ENCODE measurements at places on chromosomes 13 and 19.
A peak's percentile ranks its signal among the peaks of the same experiment; 100 is the strongest.

DNA sequence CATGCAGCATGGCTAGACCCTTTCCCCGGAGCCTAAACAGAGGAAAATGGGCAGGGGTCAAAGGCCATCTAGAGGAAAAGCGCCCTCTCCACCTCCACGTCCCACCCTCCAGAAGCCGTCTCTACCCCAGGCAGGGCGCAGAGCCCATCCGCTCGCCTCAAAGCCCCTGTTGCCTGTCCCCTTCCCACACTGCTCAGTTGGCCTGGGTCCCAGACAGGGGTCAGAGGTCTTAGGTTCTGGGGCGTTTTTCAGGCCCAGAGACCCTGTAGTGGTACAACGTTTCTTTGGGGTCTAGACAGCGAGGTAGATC, 285 bp downstream of the TMEM143 start:
- no peak for DNase-seq

DNA sequence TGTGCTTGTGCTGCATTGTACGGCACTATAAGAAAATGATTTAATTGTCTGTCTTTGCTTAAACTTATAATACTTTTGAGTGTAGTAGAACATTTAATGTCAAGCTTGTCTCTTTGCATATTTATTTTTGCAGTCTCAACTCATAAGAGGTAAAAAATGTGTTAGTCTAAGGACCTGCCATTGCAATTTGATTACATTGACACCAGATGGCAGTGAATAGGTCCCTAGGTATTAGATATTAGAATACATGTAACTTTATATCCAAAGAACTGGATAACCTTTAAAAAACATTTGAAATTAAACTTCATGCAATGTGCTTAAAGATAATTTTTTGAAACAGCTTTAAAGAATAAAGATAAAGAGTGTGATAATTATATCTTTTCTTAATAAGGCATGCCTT, 1421.3 kb downstream of the OLFM4 start:
- DNase-seq: no peak

- DNase-seq: no peak
Measured at GRCh38 chr13:29957320-29957719, 106.9 kb upstream of the UBL3 start.

DNA sequence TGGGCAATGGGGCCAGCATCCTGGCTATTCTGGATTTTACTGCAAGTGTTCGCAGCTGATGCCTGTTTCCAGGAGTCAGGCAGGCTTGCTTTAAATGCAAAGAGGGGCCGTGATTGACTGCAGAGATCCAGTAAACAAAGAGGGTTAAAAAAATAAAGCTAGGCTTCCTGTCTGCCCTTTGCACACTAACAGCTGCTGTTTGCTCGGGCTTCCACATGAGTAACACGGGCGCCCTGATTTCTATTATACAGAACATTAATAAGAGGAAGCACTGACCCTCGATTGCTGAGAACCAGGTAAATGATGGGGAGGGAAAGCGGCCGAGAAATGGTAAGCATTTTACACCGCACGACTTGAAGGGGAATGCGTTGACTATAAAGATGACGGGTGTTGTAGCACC, 254.2 kb upstream of the ZNF507 start:
- no peak for DNase-seq

- DNase-seq: no peak
Measured at GRCh38 chr13:59358014-59358413, 805.7 kb downstream of the DIAPH3 start.

- no peak for DNase-seq
Measured at GRCh38 chr13:36493046-36493445, 60.8 kb downstream of the CCNA1 start.

DNA sequence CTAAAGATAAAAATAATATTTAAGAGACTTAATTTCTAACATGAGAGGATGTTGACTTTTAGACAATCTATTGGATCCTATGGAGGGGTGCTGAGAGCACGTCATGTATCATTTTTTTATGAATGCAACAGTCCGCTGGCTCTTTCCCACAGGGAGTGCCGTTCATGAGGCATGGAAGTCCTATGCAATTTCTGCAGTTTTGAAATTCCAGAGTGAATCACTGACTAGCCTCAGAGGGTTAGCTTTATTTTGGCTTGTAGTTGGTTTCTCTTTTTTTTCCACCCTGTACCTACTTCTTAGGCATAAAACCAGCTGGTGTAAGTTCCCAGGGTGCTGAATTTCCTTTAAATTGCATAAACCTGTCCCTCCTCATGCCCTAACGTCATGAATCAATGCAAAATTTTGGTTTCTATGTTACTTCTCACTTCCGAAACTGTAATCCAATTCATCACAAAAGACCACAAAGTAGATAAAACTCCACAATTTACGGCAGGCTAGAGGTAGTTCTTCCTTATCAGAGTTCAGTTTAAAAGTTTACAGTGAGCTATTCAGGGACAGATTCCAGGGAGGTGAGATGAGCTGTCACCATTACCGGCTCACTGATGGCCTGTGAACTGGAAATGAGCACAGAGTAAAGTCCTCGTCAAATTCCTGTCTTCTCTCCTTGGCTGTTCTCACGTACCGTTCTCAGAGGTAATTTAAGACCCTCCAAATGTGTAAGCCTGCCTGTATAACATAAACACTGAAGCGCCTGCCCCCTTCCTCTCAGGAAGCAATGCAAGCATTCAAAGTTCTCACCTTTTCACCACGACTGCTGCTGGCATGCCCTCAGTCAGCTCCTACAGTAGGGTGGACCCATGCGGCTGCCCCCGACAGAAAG, 216.6 kb upstream of the SLC10A2 start:
- DNase-seq: no peak

- DNase-seq: no peak
Measured at GRCh38 chr13:21689097-21689496, 18.2 kb downstream of the FGF9 start.

DNA sequence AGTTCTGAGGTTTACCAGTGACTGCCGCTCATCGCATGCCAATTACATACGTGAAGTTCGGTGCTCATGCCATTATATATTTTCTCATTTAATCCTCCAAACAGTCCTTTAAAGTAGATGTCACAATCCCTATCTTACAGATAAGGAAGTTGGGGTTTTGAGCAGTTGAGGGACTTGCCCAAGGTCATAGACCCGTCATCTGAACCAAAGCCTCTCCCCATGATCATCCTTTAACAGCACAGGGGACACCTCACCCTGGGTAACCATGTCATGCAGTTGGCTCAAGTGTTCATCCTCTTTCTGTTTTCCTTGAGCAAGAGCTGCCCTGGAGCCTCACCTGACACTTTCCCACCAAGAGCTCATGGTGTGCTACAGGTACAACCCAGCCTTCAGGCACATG, 69.1 kb downstream of the HSPH1 start:
- peak; percentile 73 for DNase-seq

DNA sequence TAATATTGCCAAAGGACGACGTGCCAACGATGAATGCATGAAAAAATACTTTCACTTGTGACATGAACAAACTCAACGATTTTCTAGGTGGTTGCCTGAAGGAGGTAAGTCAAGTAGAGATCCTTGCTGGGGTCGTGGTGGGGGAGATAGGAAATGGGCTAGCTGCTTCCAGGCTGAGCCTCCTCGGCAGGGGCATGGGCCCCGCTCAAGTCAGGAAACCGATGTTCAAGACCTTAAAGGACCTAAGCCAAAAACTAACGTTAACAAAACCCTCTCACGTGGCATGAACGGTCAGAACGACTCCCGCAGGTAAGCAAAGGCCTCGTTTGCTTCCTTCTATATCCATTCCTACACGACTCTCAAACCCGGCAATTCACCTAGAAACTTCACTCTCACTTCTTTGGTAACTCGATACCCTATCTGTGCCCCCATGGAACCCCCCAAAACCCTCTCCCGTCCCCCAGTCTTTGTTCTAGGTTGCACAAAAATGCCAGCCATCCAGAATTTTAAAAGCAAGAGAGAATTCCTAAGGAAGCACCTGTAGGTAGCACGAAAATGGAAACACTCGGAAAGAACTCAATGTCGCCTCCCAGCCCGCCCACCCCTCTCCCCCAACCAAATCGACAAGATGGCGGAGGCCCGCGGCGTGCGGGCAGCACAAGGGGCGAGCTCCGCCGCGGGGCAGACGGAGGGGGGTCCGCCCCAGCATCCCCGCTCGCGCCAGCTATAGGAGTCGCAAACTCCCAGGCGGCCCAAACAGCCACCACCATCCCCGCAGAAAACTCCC, 13.6 kb downstream of the ACP4 start:
- no peak for DNase-seq

DNA sequence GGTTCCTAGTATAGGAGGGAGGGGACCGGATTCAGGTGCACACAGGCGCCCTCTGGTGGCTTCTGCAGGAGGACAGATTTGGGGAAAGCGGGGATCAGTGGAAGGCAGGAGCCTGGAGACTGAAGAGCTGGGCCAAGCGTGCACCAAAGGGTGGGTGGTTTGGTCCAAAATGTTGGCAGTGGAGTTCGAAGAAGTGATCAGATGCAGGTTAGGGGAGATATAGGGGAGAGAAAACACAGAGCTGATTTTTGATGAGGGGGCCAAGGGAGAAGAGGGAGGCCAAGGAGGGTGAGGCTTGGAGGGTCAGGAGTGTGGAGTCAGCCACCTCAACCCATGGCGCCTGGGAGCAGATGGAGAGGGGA, 6.8 kb upstream of the CARM1 start:
- peak; percentile 44 for DNase-seq

DNA sequence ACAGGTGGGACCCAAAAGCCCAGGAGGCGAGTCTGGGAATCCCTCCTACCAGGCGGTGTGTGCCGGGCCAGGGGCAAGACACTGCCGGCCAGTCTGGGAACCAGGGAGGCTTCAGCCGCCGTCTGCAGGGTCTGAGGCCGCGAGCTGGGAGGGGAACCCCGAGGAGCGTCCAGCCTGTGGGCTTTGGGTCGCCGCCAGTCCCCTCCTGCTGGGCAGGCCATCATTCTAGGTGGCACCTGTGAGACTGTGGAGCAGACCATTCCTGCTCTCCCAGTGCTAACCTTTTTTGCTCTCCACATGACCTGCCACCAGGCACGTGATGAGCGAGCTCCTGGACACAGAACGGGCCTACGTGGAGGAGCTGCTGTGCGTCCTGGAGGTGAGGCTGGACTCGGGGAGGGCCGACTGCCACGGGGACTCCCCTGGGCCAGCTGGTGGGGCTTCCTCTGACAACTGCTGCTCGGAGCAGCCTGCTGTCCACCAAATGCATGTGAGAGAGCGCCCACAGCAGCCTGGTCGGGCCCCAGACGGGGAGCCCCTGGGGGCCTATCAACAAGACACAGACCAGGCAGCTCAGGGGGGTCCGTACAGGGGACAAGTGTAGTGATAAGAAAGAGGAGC, 24.6 kb upstream of the F7 start:
- no peak for DNase-seq

GRCh38 chr19:54434873-54435214, 14.2 kb upstream of the LENG8 start:
- DNase-seq: no peak

DNA sequence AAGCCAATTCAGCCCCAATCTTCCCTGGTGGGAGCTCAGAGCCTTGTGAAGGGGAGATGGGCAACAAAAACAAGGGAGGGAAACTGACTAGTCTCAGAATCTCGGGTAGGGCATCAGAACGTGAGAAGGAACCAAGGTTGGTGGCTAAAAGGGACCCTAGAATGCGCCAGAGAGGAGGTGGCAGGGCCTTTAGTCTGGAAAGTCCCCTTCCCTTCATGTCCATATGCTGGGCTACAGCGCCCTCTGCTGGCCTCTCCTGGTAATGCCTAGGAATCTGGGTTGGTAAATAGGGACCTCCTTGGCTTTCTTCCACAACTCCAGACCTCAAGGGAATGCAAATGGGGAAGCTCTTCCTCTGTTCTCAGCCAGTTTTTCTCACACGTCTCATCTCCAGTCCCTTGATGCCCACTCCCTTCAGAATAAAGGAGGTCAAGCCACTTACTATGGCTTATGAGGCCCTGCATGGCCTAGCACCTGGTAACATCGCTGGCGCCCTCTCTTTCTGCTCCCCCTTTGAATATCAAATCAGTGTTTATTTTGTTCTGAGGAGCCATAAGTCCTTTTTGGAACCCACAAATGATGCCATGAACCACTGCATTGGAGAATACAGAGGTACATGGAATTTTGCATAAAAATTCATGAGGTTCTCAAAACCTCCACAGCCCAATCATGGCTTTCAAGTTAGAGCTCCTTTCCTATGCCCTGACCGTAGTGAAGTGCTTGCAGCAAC, 1.4 kb upstream of the CCDC97 start:
- DNase-seq: peak; percentile 100

DNA sequence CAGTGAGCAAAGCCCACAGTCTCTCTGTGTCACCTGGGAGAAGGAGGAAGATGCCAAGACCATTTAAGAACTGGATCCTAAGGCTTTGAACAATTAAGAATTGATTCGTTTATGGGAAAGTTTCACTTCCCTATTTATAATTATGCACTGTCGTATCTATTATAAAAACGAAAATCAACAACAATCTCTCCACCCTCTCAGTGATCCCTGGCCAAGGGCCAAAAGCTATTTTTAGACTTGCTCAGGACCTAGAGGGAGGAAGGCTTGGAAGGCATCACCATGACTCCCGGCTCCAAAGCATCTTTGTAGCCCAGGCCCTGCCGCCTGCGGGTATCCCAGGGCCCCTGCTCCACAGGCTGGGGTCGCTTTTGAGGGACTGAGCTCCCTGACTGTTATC, 1.3 kb downstream of the RHPN2 start:
- no peak for DNase-seq

GRCh38 chr19:47725759-47726401, 12.7 kb downstream of the EHD2 start:
- no peak for DNase-seq

DNA sequence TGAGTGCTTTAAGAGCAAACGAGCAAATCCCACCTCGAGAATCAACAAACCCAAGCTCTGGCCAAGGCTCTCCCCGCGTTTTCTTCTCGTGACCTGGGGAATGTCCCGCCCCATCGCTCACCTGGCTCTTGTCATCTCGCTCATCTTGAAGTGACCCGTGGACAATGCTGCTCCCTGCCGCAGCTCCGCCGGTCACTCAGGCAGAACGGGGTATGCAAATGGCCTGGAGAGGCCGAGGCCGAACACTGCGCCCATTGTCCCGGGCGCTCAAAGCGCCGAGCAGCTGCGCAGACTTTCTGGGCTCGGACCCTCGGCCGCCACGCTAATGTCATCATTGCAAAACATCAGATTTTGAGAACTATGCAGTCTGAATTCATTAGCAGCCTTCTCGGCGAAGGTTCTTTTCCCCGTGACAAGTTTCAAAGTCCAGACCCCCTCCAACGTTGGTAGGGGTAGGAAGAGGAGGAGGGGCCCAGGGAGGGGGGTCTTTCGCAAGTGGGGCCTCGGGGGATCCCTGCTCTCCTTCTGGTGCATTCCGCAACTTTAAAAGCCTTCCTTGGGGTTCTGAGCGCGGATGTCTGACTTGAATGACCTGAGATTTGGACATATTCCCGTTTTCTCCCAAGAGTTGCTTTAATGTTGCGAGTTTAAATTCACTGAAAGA, 39.7 kb downstream of the SOX1 start:
- no peak for DNase-seq
